Right ventricle myocardium superior (tissue), 1 donor: ENCODE measurements at places on chromosomes 7 and 10.

- DNase-seq: no peak
These were observed 18.1 kb downstream of the ANKRD16 start for GRCh38 chr10:5871596-5871995.

- no peak for DNase-seq
These were observed 269.5 kb upstream of the SLC26A5 start for GRCh38 chr7:103715376-103716120.

- DNase-seq: no peak
These were observed 692.4 kb downstream of the KCNMA1 start for GRCh38 chr10:76945166-76945565.

GRCh38 chr7:18610331-18610948, 114.9 kb downstream of the HDAC9 start:
- no peak for DNase-seq

GRCh38 chr10:29470843-29471543, 163.8 kb downstream of the SVIL start:
- no peak for DNase-seq

GRCh38 chr10:31586723-31587638, 268.0 kb downstream of the ZEB1 start:
- DNase-seq: peak; percentile 60

DNA sequence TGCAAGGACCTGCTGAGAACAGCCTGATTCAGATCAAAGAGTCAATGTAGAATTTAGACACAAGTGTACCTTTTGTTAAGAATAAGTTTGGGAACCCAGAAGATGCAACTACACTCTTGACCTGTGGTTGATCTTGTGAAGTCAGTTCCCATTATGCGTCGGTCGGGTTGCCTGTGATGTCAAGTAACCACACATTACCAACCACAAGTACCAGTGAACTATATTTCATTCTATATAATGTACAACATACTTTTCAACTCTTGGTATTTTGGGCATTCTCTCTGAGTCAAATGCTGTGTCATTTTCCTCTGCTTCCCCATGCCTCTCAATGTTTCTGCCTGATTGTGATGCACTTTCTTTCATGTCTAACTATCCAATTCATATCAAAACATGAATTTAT, 426.2 kb downstream of the ETV1 start:
- DNase-seq: no peak
